ENCODE measurements at places on chromosomes 11 and 22. TPM values are rescaled to one million over a fixed set of nuclear protein-coding genes. Genes with fewer than 3 reads are reported as not detected.

DNA sequence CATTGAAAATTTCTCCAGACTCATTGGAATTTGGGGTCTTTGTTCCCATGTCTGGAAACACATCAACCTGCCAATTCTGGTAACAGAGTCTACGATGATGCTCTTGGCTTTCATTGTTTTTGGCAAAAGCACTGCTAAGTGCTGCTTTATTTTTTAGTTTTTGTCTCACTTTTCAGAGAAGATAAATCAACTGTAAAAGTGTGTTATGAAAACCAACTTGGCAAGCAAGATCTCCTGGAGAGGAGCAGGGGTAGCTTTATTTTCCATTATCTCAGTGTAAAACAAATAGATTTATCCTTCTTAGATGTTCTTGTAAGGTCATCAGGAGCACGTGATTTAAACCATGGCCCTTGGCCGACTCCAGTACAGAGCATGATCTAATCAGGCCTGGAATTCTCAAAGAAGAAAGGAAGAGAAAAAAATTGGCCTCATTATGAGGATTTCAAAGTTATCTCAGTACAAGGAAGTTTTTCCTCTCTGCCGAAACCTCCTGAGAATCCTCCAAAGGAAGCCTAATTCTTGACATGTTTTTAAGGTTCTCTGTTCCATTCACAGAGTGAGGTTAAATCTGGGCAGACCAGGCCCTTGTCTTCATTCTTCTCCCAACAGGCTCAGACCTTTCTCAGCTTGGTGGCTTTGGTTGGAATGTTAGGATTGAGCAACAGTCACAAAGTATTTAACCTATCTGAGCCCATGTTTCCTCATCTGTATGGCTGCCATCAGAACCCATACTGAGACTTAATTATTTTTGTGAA lies 16.4 kb upstream of the PAMR1 start:
- DNase-seq: peak; percentile 81

DNA sequence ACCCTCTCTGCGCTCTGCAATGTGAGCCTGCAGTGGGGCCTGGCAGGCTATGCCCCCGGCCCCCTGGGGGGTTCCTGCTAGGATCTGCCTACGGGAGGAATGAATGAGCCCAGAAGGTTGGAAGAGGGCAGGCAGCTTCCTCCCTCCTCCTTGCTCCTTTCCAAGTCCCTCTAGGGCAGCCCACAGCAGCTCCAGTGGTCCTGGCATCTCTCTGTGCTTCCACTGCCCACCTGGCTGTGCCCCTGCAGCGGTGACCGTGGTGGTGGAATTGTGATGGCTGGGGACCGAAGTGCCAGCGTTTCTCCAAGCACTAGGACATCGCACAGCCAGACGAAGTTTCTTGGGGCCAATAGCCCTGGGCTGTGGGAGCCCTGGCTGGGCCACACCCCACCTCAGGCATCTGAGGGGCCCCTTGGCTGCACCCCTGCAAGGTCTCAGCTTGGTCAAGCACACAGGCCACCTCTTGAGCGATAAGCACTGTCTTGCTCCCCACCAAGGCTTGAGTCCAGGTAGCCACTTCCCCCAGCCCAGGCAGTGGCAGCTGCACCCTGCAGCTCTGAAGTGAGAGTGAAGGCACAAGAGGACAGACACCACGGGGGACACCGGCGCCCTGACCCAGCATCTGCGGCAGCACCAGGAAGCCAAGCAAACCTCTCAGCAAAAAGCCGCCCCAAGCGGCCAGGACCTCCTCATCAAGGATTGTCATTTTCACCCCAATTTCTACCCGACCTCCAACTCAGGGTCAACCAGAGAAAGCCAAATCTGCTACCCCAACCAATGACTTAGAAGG lies 346.3 kb downstream of the CTTN start:
- no peak for DNase-seq

GRCh38 chr11:99423428-99423983 lies 402.8 kb downstream of the CNTN5 start:
- DNase-seq: no peak

The CDC42EP2 gene
- 3.9 TPM for total RNA-seq

DNA sequence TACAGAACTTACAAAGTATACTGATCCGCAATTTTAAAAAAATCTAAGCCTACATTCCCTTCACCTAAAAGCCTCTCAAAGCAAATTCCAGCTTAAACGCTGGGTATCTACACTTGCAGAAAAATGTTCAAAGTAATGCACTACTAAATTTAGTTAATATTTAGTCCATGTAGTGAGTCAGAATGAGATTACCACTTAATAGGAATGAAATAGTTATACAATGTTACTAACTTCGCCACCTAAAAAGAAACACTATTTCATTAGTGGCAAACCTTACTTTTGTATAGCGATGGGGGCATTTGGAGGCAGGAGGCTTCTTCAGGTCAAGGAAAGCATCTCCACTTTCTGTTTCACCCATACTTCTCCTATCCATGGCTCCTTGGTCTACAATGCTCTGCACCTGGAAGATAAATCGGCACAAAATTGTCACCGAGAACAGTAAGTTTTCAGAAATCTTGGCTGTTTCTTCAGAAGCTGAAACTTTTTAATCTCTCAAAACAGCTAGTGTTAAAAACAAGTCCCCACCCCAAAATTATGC lies 1.2 kb downstream of the EIF4ENIF1 start:
- DNase-seq: no peak

DNA sequence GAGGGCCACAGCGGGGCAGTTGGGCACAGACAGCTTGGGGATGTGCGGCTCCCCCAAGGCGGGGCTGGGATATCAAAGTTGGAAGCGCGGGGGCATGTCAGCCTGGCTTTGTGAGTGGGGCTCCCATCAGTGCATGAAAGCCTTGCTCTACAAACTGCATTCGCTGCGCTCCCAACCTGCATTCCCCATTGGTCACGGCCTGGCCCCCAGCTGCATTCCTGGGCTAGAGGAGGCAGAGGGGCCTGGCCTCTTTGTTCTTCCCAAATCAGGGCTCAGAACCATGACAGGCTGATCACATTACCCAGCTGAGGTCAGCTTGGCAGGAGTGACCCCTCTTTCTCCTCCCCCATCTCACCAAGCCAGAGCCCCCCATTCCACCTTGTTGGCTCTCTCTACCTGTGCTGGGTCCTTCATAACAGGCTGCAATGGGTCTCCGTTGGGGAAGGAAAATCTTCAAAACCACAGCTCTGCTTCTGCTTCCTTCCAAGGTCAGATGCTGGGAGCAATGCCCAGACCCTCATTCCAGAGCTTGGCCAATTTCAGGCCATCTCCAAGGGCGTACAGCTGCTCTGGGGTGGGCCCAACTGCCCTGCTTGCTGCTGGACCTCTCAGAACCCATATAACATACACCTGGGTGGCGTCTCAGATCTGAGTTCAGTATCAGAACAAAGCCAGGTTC lies 38.7 kb upstream of the CDON start:
- no peak for DNase-seq

DNA sequence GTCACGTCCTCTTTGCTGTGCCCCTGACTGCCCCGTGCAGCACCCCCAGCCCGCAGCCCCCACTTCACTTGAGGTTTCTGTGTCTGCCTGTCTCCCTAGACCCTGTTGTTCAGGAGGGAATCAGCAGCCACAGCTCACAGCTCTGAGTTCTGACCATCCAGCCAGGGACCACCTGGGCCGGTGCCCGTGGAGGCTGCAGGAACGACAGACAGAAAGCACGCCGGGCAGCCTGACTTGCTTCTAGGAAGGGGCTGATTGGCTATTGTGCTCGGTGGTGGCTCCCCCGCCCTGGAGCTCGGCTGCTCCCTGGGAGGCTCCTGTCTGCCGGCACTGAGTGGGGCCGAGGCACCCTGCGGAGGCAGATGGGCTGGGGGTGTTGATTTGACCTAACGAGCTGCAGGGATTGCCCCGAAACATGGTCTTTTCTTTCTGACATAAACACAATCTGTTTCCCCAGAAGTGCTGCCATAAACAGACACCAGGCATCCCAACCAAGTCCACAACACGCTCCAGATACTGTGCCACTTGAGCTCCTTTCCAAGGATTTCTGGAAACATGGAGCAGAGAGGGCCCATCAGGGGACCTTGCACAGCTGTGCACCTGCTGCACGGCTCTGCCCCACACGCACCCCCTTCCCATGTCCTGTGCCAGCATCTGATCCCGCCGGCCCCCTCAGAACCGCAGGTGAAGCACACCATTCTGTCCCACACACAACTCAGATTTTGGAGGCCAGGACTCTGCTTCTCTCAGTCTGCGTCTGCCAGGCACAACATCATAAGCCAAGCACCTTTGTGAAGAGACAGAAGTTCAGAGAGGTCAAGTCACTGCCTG lies 855.9 kb downstream of the TBC1D22A start:
- DNase-seq: no peak

DNA sequence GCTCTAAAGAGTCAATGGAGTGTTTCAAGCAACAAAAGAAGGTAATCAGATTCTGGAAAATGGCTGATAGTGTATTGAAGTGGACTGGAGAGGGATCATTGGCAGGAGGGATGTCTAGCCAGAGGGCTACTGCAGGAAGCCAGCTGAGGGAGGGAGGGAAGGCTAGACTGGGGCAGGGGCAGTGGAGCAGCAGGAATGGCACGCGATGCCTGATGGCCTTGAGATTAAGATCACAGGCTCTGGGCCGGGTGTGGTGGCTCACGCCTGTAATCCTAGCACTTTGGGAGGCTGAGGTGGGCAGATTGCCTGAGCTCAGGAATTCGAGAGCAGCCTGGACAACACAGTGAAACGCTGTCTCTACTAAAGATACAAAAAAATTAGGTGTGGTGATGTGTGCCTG lies 47.5 kb upstream of the PRDM11 start:
- no peak for DNase-seq

- no peak for DNase-seq
Measured at GRCh38 chr11:115344846-115345245, 159.4 kb downstream of the CADM1 start.

The ELMOD1 gene
- 0.23 TPM for total RNA-seq
